ENCODE measurements at places on chromosomes 6 and 20.

GRCh38 chr6:155183095-155183494 lies 80.7 kb upstream of the CLDN20 start:
- DNase-seq, result no peak

- no peak for DNase-seq
Observed at GRCh38 chr20:57787990-57788781, 78.4 kb upstream of the PMEPA1 start.

DNA sequence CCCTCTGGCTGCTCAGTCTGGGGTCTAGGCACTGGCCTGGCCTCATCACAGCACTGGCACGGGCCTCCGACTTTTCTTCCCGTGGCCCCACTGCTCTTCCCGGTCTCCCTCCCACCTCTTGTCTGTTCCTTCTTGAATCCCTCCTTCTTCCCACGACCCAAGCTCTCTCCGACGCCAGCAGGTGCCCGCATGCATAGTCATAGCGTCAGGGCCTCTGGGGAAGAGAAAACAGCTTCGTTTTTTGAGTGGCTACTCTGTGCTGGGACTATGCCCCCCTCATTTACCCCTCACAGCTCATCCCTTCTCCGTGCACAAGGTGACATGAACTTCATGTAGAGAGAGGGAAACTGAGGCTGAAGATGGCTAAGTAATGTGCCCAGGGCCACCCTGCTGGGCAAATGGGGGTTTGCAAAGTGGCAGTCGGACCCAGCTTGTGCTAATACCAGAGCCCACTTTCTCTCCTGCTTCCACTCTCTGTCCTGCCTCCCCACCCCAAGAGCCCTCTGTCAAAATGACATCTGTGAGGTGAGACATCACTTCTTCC lies 59.2 kb downstream of the SYNJ2 start:
- no peak for DNase-seq

GRCh38 chr6:84842525-84843166 lies 78.2 kb upstream of the TBX18 start:
- DNase-seq, result no peak
